Stimulated activated CD8-positive, alpha-beta memory T cell treated with anti-CD3 and anti-CD28 coated beads, Interleukin-4, amount 100 ng/mL, for 1 hour (primary cell): ENCODE measurements at places on chromosomes 4 and X.
A peak's percentile ranks its signal among the peaks of the same experiment; 100 is the strongest.

- DNase-seq = no peak
Measured at GRCh38 chrX:1231850-1232465, 19.5 kb upstream of the CRLF2 start.

GRCh38 chr4:8242782-8243560 lies 26.6 kb upstream of the HTRA3 start:
- no peak for DNase-seq

DNA sequence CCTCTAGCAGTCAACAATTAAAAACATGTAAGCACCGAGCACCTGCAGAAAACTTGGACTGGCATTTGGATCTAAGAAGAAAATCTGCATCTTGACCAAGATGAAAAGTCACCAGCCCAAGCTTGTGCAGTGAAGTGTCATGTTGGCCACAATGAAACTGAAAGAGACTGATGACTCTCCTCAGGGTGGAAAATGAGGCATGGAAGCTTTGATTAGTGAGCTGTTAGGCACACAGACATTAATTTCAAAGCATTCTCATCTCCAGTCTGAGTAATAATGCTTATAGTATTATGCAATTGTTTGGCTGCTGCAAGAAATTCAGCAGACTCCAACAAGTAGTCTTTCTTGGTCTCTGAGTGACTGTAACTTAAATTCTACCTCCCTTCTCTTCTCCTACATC lies 150.1 kb downstream of the AR start:
- no peak for DNase-seq

DNA sequence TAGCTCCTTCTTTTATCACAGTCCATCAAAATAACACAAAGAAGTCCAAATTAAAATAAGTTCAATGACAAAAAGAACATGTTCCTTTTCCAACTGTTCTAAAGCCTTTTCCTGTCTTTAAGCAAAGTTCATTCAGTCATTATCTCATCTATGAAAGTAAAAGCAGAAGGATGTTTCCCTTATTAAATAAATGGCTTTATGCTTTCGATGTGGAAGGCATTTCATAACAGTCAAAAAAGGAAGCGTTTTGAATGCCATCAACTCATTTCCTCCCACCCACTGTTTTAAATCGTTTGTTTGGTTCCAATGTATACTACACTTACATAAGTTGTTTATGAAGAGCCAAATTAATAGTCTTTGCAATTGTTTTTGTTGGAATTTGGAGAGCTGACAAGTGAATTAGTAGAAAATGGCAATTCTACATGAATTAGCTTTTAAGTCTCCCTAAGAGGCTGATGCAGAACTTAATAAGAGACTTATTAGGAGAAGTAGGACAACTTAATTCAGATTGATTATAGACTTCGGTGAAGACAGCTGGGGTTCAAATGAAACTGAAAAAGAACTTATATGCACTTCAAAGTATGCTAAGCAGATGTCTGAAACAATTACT lies 392.6 kb upstream of the FTHL17 start:
- DNase-seq = no peak

GRCh38 chrX:70973221-70973620 lies 42.3 kb upstream of the SLC7A3 start:
- no peak for DNase-seq

- no peak for DNase-seq
Measured at GRCh38 chr4:131054489-131055019, 1958.6 kb downstream of the C4orf33 start.

- no peak for DNase-seq
Measured at GRCh38 chrX:129585167-129585566, 45.1 kb downstream of the OCRL start.

DNA sequence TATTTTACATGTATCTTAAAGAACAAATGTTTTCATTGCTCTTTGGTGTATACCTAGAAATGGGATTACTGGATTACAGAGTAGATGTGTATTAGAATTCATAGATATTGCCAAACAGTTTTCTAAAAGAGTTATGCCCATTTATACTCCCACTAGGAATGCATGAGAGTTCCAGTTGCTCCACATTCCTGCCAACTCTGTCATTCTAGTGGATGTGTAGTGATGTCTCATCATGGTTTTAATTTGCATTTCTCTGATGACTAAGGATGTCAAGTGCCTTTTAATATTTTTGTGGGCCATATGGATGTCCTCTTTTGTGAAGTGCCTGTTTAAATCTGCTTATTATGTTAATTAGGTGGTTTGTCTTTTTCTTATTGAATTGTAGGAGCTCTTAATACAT lies 65.6 kb upstream of the BMP2K start:
- no peak for DNase-seq

GRCh38 chr4:187767158-187767557 lies 228.4 kb upstream of the ZFP42 start:
- no peak for DNase-seq

DNA sequence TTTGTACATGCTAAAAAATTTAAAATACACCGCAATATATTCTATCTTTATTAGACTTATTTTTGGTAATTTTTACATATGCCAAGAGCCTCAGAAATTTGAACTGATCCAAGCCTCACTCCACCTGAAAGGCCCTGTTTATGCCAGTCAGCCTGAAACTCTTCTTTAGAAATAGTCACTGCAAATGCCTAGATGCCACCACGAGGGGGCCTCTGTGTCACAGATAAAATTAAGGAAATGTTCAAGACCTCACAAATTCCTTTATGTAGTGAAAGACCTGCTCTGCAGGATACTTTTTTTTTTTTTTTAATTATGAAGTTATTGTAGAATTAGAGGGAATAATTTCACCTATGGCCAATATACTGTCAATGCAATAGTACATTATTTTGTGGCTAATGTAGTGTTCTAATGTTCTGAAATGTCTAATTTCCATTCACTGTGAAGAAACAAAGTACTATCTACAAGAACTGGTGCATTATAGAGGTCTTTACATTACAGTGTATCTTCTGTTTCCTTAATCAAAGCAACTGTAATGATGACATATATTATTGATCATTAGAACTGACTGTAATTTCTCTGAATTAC lies 69.8 kb downstream of the DTHD1 start:
- DNase-seq = peak; percentile 46
